ENCODE measurements at places on chromosomes 1 and 21.

DNA sequence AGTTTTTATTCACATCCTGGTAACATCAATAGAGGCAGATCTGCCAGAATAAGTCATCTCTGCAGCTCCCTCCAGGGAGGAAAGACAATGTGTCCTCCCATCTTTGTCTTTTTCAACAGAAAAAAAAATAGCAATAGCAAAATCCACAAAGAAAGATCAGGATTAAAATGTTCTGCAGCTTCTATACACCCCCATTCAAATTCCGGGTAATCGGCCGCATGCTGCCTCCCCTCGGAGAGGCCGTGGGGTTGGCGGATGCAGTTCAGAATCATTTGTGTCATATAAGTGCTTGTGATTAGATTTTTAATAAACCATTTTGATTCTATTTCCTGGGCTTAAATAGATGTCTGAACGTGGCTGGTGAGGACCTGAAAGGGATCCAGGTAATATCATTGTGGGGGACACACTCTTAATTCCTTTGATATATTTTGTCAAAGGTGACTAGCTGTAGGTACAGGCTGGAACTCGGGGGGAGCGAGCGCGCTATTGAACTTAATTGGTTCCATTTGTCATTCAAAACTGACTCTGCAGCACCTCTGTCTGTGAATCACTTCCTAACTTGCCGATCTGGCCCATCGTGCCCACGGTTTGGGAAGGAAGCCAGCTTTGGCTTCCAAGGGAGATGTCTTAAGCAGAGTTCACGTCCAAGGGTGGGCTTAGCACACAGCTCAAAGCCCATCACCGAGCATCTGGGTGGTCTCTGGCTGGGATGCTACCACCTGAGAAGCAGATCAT lies 85.6 kb upstream of the ARHGEF16 start:
- no peak for DNase-seq

DNA sequence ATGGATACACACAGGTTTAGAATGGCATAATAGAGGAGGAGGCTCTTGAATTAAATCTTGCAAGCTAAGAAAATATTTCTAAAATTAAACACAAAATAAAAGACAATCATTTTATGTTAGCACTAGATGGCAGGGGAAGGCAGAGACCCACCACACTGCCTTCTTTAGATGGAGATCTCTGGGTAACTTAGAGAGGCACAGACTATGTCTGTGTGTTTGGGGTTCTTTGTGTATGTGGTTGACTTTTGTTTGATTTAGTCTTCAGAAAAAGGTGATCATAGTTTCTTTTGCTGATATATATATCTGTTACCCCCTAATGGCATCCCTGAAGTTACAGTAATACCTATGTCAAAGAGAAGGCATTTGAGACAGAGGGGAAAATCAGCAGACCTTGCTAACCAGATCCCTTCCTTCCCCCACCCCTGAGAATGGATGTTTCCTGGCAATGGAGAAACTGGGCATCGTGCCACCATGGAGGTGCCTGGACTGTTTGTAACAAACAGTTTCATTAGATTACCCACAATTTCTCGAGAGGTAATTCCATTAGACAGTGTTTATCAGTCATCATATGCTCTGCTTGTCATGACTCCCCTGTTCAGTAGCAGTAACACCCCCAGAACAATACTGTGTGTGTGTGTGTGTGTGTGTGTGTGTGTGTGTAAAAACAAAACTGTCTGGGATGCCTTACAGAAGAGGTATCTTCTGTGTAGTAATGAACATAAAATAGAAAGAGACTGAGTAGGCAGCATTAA lies 228.3 kb upstream of the DEPDC1 start:
- no peak for DNase-seq

DNA sequence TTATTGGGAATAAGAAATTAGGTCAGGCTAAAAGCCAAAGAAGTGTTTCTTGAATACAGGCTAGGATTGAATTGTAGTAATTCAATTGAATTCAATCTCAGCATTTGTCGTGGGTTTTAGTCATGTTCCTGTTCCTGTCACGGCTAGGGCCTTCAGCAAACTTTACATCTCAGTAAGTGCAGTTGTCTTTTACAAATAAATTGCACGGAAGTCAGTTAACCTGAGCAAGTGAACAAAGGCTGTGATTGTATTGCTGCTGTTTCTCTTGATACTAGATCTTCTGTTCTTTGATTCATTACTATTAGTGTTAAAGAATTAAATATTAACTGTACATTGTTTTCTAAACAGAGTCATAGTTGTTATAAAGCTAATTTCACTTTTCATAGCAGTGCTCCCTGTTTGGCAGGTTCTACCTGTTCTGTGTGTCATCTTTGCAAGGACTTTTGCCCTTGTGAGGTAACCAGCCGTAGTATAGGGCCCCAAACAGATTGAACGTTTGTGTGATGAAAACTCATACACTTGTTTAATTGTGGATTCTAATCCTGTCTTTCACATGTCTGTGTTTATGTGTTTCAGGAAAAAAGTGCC lies 164.4 kb downstream of the EDEM3 start:
- no peak for DNase-seq

- no peak for DNase-seq
These were observed 46.1 kb downstream of the SLC44A3 start for GRCh38 chr1:94866164-94866807.

- no peak for DNase-seq
These were observed 50.2 kb downstream of the B3GALNT2 start for GRCh38 chr1:235454021-235454420.

- DNase-seq = no peak
These were observed 3.7 kb downstream of the CEP350 start for GRCh38 chr1:179958359-179958758.
